ENCODE measurements at places on chromosomes 7 and 10.

GRCh38 chr10:49738616-49739360, 23.3 kb downstream of the OGDHL start:
- no peak for DNase-seq

DNA sequence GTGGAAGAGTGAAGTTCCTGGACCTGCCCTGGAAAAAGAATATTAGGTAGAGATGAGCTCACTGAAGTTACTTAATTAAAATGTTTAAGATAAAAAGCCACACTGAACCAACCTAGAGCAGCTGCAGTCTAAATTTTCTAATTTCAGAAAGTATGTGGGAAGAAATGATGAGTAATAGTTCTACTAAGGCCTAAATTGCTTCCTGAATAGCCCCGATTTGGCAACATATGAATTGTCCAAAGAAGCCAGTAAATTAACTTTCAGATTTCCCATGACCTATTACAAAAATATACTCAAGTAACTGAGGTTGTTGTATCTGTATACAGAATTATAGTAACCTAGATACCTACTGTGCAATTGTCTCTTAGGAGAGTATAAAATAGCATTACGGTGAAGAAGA, 312.6 kb downstream of the IPMK start:
- DNase-seq: no peak

DNA sequence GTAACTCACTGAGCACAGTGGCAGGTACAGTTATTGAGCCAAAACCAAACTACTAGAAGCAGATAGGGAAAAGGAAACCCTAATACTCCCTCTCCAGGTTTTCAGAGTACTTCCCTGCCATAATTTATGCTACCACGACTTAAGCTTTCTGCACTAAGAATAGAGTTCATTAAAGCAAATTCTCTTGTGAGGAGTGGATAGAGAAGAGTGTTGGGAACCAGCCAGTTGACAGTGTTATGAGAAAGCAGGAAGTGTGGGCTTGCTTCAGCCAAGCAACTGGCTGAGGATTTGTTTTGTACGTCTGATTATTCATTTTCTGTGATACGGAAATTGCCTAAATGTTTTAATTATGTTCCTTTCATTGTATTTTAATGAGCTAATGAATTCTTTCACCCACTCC, 280.5 kb downstream of the KIF20B start:
- DNase-seq: no peak

GRCh38 chr7:159209429-159209828, 64.8 kb upstream of the VIPR2 start:
- no peak for DNase-seq

- no peak for DNase-seq
These were observed 50.3 kb upstream of the ST8SIA6 start for GRCh38 chr10:17504547-17505245.

GRCh38 chr7:34849163-34849960, 187.9 kb downstream of the DPY19L1 start:
- no peak for DNase-seq

DNA sequence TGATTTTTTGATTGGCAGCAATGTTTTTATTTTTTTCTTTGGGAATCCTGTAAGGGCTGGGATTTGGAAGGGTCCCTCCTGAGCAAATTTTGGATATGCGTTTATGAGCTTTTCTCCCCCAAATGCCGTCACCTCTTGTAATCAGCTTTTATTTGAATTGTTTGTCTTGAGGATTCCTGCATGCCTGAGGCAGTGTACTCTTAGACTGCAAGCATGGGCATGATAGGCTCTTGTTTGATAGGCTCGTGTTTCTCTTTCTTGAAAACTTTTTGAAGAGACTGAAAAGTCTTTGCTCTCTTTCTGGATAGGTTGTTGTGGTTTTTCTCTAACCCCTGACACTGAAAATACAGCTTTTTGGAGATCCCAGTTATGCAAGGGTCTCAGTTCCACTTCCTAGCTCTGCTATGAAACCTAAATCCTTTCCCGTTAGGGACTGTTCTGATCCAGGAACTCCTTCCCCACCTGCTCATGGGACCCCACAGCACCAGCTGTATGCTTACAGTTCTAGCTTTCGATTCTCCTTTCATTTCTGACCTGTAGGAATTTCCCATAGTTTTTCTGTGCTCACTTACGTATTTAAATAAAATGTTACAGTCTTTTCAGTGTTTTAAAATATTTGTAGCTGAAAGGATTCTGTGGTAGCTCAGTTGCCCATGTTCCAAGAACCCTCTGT, 17.2 kb downstream of the TSPAN13 start:
- no peak for DNase-seq

Measured in omental fat pad (tissue), 4 donors.